ENCODE measurements at places on chromosomes 4 and X.
A peak's percentile ranks its signal among the peaks of the same experiment; 100 is the strongest.

DNA sequence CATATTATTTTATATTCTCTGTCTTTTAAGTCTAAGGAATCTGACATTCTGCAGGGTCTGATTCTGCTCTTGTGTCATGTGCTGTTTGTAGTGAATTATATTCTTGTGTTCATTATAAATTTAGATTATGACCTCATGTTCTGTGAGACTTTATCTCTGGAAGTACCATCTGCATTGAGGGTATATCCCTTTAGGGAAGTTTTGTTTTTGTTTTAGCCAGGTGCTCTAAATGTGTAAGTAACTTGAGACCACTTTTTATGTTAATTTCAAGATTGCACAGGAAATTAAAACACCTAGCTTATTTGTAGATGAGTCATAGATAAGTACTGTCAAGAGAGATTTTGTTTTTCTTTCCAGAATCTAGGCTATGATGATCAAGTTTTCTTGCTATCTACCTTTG, 35.0 kb upstream of the DKK2 start:
- DNase-seq, result no peak
- no peaks in the 10 kb centered on the region for H3K27me3 ChIP-seq
- H3K27ac ChIP-seq, result no peak overlapping the region
- H3K4me3 ChIP-seq, result no peak overlapping the region

DNA sequence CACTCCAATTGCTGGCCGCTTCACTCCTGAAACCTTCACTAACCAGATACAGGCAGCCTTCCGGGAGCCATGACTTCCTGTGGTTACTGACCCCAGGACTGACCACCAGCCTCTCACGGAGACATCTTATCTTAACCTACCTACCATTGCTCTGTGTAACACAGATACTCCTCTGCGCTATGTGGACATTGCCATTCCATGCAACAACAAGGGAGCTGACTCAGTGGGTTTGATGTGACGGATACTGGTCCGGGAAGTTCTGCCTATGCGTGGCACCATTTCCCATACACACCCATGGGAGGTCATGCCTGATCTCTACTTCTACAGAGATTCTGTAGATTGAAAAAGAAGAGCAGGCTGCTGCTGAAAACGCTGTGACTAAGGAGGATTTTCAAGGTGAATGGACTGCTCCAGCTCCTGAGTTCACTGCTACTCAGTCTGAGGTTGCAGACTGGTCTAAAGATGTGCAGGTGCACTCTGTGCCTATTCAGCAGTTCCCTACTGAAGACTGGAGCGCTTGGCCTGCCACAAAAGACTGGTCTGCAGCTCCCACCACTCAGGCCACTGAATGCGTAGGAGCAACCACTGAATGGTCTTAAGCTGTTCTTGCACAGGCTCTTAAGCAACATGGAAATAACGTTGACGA, 35.8 kb upstream of the PRDM8 start:
- peak; percentile 67 for DNase-seq
- H3K27ac ChIP-seq, result peak overlapping the region; percentile 77
- peaks cover 15% of the 10 kb centered on the region for H3K4me1 ChIP-seq
- no peaks in the 10 kb centered on the region for H3K27me3 ChIP-seq
- no peaks in the 10 kb centered on the region for H3K36me3 ChIP-seq

DNA sequence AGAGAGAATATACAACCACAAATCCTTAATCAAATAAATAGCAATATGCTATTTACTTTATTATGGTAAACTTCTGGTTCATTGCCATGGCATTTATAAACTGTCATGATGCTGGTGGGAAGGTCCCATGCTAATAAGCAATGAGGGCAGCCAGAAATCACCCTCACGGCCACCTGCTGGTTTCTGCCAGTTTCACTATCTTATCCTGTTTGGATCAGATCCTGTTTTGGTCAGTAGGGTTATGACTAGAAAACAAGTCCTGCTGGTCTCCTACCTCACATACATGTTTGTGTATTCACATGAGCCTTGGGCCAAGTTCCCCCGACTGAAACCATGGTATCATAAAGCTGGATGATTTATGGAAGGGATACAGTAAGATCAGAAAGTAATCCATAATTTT, 28.1 kb downstream of the XAGE5 start:
- no peaks in the 10 kb centered on the region for H3K4me1 ChIP-seq
- H3K27me3 ChIP-seq, result no peaks in the 10 kb centered on the region
- no peaks in the 10 kb centered on the region for H3K36me3 ChIP-seq

DNA sequence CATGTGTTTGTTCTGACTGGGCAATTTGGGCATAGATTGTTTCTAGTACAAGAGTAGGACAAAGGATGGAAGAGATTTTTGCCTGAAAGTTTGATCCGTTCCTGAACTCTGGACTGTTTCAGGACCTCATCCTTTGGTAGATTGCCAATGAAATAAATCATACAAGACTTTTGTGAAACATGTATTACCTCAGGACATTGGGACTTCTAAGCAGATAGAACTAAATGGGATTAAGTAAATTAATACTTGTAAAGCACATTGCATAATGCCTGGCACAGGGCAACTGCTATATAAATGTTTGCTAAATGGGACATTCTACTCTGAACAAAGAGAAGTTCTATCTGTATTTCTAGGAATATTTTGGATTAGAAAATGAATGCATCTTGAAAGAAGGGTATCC, 164.8 kb upstream of the RPS6KA3 start:
- no peak overlapping the region for H3K27ac ChIP-seq
- H3K36me3 ChIP-seq, result no peaks in the 10 kb centered on the region
- H3K27me3 ChIP-seq, result no peaks in the 10 kb centered on the region
- no peaks in the 10 kb centered on the region for H3K4me1 ChIP-seq
- no peak for DNase-seq

DNA sequence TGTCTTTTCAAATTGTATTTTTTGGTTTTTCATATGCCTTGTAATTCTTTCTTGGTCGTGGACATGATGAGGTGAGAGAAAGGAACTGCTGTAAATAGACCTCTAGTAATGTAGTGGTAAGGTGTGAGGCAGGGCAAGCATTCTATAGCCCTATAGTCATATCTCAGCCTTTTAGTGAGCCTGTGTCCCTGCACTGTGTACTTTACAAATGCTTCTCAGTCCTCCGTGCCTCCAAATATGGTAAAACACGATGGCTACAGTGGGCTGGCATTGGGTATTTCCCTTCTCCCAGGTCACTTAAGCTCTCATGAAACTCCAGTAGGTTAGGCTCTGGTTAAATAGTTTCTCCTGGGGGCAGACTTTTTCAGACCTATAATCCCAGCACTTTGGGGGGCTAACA, 57.9 kb upstream of the PLS3 start:
- H3K27ac ChIP-seq, result no peak overlapping the region
- no peaks in the 10 kb centered on the region for H3K36me3 ChIP-seq
- no peaks in the 10 kb centered on the region for H3K27me3 ChIP-seq
- DNase-seq, result no peak

Data from K562 (cell line).